Smooth muscle cell of the pulmonary artery (primary cell): ENCODE measurements at places on chromosomes 11 and 22. TPM values are rescaled to one million over a fixed set of nuclear protein-coding genes. Genes with fewer than 3 reads are reported as not detected.

HEPN1 gene
- total RNA-seq: not detected in 2 replicates

EXPH5 gene
- 0.26 and 0.72 TPM in 2 replicates for total RNA-seq

SAA4 gene
- total RNA-seq: not detected in 2 replicates

SLC25A18 gene
- not detected in 2 replicates for total RNA-seq

UBQLN3 gene
- total RNA-seq: 0.10 and 0.26 TPM in 2 replicates

MRGPRE gene
- 0.20 TPM in 1 of 2 replicates, not detected in the other for total RNA-seq

NAALAD2 gene
- 0.30 and 0.46 TPM in 2 replicates for total RNA-seq

B4GALNT4 gene
- 2.2 and 11.6 TPM in 2 replicates for total RNA-seq

TBX10 gene
- total RNA-seq: not detected in 2 replicates

CEP126 gene
- 1.9 and 4.3 TPM in 2 replicates for total RNA-seq

CASP5 gene
- total RNA-seq: not detected in 2 replicates

ROBO4 gene
- 0.36 and 1.2 TPM in 2 replicates for total RNA-seq

KRTAP5-7 gene
- total RNA-seq: not detected in 2 replicates

TIGD3 gene
- total RNA-seq: 0.07 and 0.13 TPM in 2 replicates

GVQW3 gene
- total RNA-seq: 1.4 and 1.9 TPM in 2 replicates
